Activated T-cell treated with anti-CD3 and anti-CD28 coated beads for 48 hours (primary cell): ENCODE measurements at places on chromosomes 3 and 15.
A peak's percentile ranks its signal among the peaks of the same experiment; 100 is the strongest.

- DNase-seq, result no peak
These were observed 225.4 kb downstream of the SI start for GRCh38 chr3:164852866-164853265.

GRCh38 chr15:48798319-48798718 lies 12.6 kb downstream of the CEP152 start:
- no peak for DNase-seq

- no peak for DNase-seq
These were observed 40.9 kb downstream of the IRAK2 start for GRCh38 chr3:10205451-10206165.

GRCh38 chr3:8837162-8837561 lies 67.7 kb upstream of the OXTR start:
- no peak for DNase-seq

DNA sequence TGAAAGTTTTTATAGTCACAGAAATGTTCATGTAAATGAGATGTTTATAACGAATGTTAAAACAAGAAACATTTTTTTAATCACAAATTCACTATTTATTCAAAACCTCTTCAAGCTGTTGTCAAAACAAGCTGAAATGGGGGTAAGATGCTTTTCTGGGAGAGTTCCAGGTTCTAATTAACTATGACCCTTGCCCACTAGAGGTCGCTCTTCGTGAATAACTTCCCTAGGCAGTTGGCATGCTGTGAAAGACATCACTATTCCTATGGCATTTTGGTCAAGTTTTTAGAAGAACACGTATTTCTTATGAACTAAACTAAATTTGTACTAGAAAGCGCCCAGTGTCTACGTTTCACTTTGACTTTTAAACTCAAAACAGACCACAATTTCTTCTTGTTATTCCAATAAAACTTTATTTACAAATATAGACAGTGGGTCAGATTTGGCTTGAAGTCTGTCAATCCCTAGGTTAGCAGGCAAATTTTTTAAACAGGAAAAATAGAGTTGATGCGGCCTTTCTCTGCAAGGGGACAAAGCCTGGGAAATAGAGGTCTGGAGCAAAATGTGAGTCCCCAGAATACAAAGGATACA lies 62.8 kb upstream of the CMTM8 start:
- peak; percentile 12 for DNase-seq

DNA sequence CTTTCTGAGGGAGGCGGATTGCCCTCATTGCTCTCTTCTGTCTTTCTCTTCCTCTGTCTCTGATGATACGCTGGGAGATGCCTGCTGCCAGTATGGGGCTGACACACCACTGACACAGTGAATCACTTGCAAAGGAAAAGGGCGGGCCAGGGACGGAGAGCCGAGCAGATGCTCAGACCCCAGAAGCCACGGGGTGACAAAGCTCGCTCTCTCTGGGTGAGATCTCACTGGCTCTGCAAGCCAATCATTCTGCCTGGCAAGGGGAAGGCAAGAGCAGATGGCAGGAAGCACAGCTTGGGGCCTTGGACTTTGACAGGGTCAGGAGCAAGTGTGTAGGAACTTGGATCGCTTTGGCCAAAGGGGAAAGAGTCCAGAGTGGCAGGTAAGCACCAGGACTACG lies 198.7 kb downstream of the NTRK3 start:
- DNase-seq, result no peak

DNA sequence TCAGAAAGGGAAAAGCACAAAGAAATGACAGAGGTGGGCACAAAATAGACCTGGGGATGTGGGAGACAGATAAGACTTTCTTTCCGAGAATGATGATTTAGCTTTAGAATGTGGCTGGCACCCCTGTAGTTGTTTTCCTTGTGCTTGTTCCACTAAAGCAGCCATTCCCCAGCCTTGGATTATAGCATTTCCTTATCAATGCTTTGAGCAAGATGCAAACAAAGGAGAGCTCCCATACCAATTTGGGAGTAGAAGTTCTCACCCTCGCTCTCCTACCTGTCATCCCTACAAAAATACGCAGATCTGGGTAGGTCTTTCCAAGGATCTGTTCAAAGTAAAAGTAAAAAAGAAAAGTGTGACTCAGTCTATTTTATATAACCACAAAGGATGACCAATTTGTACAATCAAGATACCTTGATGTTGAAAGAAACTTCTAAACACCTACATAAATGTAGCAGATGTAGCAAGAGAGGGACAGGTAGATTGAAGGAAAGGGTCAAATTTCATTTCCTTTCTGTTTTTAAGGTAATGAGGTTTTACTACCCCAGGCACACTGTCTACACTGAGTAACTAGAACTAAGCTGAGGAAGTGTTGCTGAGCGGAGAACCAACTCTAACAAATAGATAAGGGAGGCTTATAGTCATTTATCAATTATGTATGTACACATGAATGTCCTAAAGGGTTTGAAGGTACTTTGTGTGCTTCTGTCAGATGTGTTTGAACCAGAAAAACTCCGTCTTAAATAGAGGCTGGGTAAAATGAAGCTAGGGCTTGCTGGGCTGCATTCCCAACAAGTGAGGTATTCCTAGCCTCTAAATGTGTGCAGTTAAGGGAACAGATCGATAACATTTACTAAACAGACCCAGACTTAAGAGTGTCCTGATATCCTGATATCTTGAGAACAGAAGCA lies 91.1 kb upstream of the LRRN1 start:
- DNase-seq, result no peak

- no peak for DNase-seq
These were observed 19.2 kb downstream of the SUCLG2 start for GRCh38 chr3:67635257-67635656.

DNA sequence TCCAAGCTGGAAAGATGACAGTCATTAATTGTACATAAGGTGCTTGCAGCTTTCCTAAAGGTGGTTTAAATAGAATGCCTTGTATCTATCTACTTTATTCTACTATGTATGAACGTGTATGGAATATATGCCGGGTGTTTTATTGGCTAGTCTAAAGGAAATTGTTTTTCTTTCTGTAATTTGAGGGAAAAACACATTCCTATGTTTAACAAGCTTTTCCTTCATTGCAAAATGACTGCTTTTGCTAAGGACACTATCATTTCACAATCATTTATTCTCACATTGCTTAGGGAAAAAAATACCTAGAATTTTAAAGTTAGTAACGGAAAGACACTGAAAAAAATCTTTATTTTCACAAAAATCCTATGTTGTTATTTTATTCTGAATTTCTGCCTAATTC lies 141.7 kb downstream of the WDR76 start:
- DNase-seq, result no peak

DNA sequence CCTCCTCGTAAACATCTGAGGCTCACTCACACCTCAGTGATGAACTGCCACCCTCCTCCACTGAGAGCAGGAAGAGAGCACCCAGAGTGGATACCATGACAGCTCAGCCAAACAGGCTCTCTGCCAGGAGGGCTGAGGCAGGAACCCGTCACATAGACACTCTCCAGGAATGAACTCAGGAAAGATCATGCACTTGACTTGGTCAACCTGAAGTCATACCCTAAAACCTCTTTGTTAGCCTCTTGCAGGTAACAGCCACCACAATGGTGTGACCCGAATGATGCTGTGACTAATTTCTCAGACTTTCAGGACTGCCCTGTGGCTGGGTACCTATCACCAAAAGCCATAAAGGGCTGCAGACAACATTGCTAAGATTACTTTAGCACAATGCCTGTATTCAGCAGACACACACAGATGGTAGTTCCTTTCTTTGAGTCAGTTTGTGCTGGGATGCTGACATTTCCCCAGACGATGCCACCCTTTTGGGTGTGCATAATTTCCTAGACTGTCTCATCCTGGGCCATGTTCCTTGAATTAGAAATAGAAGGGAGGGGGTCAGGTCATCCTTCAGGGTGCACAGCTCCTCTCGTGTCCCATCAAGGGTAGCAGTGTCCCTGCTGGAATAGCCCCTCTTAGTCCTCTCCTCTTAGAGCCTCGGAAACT lies 30.3 kb downstream of the CX3CR1 start:
- DNase-seq, result no peak

DNA sequence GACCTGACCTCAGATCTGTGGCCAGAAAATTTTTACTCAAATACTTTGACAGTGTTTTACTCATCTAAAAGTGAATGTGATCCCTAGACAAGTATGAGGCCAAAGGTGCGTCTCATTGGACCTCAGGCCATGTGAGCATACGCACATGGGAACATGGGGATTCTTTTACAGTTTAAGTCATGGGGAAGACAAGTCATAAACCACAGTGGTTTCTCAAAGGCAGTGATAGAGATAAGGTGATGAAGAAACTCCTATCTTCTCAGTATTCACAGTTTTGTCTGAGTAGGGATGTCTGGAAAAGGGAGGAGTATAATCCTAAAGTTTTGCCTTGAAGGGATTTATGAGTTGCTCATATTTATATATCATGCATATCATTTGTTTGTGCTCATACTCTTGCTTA lies 173.8 kb downstream of the FNDC3B start:
- peak; percentile 15 for DNase-seq

DNA sequence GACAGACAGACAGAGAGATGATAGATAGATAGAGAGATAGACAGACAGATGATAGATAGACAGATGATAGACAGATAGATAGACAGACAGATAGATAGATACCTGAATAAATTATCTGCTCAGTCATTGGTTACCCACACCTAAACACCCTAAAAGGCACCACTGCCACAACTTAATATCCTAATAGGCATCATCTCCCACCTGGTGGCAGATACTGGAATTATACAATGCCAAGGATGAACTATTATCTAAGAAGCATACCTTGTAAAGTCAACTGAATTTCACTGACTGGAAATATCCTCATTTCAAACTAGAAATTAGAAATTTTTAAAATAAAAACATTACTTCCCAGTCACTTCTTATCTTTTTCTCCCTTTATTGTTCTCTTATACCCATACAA lies 19.4 kb upstream of the ATP8B4 start:
- DNase-seq, result no peak

- DNase-seq, result no peak
These were observed 2.9 kb downstream of the SUSD5 start for GRCh38 chr3:33215739-33216138.

DNA sequence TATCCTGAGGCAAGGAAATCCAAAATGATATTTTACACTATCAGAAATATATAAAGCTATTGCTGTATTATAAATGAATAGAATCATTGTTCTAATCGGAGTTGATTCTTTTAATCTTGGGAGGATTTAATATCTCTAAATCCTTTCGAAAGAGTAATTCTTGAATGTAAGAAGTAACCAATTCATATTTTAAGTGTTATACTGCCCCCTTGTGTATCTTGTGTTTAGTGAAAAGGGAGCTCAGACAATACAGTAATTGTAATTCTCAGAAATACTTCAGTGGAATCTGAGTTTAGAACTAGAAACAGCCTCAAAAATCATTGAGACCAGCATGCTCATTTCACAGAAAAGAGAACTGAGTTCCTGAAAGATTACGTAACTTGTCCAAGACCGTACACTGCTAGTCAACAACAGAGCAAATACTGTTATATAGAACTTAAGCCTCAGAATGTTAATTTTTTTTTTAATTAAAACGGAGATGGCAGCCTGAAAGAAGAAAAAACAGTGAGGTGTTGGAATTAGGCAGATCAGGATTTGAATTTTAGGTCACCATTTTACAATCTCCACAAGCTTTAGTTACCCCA lies 42.9 kb downstream of the PLCH1 start:
- DNase-seq, result no peak

DNA sequence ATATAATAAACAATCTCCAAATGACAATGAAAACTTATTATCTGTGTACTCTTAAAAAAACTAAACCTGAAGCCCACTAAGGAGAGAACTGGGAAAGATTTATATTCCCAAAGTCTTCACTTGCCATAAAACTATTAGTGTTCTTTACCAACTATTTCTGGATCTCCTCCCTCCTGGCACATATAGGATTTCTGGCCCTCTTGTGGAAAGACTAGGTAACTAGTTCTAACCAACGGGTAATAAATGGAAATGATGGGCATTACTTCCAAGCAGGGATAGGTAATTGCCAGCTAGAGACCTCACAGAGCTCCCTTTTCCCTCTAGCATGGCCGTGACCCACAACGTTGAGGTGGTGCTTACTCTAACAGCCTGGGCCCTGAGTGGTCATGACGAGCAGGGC lies 110.1 kb downstream of the DNAH12 start:
- no peak for DNase-seq

DNA sequence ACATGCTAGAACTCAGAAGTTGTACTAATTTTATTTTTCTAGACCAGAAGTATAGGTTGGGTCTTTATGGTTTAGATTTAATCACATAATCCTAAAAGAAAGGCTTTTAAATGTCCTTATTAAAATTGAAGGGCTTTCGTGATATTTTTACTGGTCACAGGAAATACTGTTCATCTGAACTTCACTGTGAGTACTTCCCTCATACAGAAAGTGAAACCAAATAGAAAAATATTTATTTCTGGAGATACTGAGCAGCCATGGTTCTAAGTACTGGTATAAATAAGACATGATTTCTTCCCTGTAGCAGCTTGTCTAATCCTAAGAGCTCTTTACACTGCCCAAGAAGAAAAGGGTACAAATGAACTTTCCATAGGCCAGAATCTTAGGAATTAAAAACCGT lies 2.0 kb downstream of the SNRK start:
- DNase-seq, result no peak

GRCh38 chr3:194906970-194907629 lies 221.4 kb downstream of the FAM43A start:
- DNase-seq, result no peak

GRCh38 chr15:58840048-58840447 lies 68.9 kb downstream of the MINDY2 start:
- DNase-seq, result no peak

DNA sequence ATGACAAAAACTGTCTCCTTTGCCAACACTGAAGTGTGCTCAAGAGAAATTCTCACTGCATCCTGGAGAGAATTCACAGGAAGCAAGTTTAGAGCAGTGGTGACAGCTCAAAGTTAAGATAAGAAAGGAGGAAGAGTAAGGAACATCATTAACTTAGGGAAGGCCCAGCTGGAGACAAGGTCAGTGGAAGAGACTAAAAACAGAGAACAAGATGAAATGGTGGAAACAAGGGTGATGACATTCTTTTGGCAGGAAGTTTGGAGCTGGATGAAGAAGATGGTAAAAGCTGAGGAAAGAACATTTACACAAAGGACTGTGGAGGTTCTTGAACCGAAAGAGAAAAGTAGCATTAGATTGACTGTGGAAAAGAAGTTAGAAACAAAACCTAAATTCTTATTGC lies 6.7 kb upstream of the SUCLG2 start:
- DNase-seq, result no peak

- no peak for DNase-seq
These were observed 71.0 kb downstream of the FILIP1L start for GRCh38 chr3:100043271-100043670.
